ENCODE measurements at places on chromosomes 3 and 15. TPM values are rescaled to one million over a fixed set of nuclear protein-coding genes. Genes with fewer than 3 reads are reported as not detected.

The DNAH12 gene
- total RNA-seq = 0.08 TPM

The HTR3E gene
- not detected for total RNA-seq

The ITIH4 gene
- total RNA-seq = 28.4 TPM

The ATP13A5 gene
- total RNA-seq = not detected

The IL16 gene
- total RNA-seq = 165 TPM
